CD4-positive, alpha-beta T cell treated with Interleukin-6 for 4 hours (primary cell): ENCODE measurements at places on chromosomes 4 and X.

- DNase-seq: no peak
Measured at GRCh38 chr4:124941267-124941666, 228.7 kb upstream of the ANKRD50 start.

DNA sequence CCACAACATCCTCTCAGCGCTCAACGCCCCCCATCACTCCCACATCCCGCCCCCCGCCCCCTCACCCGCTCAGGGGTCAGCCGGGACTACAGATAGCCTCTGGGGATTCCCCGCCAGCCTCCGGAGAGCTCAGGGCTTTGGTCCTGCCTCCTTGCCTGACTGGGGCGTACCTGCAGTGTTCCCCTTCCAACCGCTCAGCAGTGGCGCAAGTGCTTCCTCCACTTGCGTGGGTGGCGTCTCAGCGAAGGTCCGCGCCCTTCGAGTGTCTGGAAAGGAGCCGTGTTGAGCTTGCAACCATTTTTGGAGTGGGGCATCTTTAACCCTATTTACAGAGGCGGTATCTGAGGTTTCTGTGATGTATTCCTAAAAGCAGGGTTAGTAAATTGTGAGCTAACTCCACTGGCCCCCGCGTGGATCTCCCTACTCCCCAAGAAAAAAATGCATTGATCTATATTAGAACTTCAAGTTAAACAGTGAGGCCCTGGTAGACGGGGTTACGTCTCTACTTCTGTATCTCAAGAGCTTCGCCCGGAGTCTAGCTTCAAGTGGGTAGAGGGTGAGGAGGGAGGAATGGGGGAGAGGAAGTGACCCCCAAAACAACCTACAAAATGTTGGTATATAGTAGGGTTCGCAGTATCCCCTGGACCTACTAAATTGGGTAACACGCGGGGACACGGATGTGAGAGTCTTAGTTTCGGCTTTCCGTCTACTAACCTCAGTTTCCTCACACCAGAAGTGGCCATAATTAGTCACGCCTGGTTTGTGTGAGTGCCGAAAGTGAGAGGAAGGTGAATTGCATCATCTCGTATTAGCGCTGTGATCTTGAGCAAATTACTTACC is 16.1 kb downstream of the NKX3-2 start:
- no peak for DNase-seq

- no peak for DNase-seq
Measured at GRCh38 chr4:19178835-19179234, 1072.9 kb upstream of the SLIT2 start.

DNA sequence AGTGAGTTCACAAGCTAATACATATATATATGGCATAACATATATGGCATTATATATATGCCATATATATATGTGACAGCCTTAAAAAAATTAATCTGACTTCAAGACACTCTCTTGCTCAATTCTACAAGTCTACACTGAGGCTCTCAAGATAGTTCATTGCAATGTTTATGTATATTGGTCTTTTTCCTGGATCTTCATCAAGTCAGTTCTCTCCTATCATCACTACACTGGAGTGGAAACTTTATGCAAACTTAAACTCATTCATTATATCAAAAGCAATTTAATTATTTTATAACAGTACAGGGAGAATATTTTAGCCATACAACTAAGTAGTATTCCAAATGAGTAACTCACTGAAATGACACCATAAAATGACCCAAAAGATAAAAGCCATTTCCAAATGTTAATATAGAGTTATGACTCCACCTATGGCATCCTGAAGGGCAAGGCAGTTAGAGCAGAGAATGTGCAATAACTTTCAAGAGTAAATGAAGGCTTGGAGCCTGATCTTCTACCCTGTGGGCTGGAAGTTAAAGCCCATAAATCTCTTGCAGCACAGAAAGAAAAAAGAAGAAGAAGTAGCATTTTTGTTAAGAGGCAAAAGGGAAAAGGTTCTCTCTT is 176.3 kb upstream of the SLIT2 start:
- no peak for DNase-seq

DNA sequence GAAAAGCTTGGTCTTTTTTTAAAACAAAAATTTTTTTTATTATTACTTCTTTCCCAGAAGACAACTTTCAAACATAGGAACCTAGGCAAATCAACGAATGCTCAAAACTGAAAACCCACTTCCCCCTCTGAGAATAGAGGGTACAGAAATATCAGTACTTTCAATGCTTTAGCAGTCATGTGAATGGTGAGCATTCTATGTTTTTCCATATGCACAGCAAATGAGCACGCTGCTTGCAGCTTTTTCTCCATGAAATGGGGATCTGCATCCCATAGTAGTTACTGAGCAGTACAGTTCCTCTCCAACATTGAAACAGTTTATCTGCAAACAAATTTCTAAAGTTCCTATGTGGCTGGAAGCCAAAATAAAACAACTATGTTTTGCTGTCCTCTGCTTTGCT is 108.4 kb upstream of the BMP2K start:
- DNase-seq: no peak

- DNase-seq: no peak
Measured at GRCh38 chr4:101103381-101104142, 243.8 kb downstream of the PPP3CA start.

GRCh38 chr4:172725581-172725980 is 443.0 kb upstream of the GALNT7 start:
- no peak for DNase-seq

GRCh38 chr4:15855804-15856475 is 77.8 kb downstream of the CD38 start:
- DNase-seq: no peak

GRCh38 chr4:30844861-30845582 is 124.9 kb downstream of the PCDH7 start:
- DNase-seq: no peak

DNA sequence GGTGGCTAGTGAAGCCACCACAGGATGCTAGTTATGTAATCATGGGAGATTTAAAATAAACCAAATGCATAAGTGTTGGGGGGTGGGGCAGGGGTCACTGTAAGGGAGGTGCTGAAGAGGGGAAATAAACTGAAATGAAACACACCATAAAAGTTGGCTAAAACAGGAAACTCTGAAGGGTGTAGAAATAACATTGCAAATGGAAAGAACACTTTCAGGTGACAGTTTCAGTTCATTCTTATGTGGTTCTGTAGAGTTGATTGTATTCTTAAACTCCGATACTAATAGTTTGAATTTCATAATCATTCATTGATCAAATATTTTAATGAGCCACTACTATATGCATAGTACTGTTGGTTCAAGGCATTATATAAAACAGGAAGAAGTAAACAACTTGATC is 80.1 kb downstream of the HDAC8 start:
- no peak for DNase-seq
